ENCODE measurements at places on chromosomes 3 and 15. TPM values are rescaled to one million over a fixed set of nuclear protein-coding genes. Genes with fewer than 3 reads are reported as not detected.

GRCh38 chr3:116951610-116952009 is 242.0 kb downstream of the TUSC7 start:
- no peak for DNase-seq

DNA sequence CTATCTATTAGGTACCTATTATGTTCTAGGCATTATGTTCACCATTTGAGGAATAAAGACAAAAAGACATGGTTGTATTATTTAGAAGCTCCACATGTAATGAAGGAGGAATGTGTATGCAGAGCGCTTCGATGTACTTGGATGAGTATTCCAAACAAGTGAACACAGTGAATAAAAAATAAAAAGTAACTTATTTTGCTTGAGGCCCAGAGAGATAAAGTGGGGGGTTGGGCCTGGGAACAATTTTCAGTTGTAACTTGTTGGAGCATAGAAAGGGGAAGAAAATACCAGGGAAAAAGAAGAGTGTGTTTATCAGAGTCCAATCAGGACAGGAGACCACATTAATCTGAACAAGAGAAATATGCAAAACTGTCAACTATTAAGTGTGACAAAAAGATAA is 445.7 kb upstream of the BCHE start:
- DNase-seq = no peak

DNA sequence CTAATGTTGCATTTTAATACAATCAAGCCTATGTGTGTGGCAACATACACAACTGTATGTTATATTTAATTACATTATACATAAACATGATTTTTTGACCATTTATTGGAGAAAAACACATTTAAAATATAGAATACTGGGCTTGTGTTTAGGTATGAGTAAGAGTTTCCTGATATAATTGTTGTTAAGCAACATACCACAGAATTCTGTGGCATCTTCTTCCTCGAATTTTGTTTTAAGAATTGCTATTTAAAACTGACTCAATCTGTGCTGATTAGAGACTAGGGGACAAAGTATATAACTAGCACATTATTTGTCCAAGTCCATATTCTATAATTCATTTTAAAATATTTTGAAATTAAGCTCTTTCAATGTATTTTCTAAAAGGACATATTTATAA is 376.8 kb upstream of the THBS1 start:
- DNase-seq = no peak

GRCh38 chr3:78726545-78726944 is 1041.3 kb downstream of the ROBO1 start:
- DNase-seq = no peak

DNA sequence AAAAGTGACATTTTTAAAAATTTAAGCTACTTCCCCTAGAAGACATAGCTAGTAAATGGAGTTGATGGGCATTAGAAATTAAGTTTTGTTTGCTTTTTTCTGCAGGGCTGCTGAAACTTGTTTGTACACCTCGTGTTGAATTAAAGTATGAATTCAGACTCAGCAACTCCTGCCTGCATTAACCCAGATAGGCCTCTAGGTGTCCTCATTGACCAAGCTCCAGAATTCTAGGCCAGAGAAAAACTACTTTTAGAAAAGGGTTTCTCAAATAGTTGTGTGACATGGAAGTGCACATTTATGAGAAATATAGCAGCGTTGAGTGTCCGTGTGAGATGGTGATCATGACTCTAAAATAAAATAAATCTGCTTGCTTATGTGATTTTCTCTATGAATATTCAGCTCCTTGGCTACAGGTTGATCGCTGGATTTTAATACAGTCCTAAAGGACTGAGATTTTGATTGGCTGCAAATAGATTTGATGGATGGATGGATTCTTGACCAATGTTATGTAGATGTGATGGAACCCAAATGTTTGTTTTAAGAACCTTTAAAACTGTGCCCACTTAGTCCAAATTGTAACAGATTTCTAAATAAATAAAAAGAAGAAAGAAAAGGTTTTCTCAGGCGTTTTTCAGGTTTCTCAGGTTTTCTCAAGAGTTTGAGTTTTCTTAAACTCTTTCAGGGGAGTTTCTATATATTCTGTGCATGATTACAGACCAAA is 39.4 kb upstream of the LMOD3 start:
- DNase-seq = peak; percentile 65

DNA sequence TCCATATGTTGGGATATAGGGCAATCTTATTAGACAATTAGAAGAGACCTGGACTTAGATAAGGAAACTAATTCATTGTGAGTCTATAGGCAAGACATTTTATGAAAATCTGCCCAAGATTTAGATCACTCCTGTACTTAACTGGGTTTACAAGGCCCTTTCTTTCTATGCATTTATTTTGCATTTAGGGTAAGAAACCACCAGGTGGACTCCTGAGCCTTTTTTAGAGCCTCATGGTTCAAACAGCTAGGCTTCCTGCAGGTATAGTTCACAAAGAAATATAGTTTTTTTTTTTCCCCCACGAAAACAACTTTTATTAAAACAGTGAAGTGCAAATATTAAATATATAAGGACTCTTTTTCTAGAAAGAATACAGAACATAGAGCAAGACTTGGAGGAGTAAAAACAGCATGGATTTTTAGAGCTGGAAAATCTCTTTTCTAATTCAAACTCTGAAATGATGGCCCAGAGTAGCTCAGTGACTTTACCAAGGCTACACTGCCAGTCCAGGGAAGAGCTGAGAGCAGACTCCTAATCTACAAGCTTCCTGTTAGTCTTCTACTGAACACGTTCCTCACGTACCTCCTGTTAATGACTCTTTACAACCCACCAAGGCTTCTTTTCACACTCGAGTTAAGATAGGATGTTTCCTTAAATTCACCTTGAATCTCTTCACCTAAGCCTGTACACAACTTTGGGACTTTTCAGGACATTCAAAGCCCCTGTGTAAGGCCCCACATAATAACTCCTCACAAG is 400.9 kb upstream of the ATP11B start:
- DNase-seq = no peak

DNA sequence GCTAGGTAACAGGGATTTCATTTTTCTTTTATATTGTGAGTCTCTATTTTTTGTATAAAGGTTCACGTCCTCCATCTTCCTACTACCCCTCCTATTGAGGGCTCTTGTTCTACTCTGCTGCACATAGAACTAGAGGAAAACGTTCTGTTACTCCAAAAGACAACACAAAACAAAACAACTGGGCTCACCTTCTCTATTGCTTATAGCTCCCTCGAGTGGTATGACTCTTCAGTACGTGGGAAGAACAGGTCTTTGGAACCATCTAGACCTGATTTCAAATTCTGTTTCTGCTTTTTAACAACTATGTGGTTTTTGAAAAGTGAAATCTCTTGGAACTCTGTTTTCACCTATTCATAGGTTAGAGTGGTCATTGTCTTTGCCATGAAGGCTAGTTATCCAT is 515.3 kb downstream of the SOX2 start:
- no peak for DNase-seq

DNA sequence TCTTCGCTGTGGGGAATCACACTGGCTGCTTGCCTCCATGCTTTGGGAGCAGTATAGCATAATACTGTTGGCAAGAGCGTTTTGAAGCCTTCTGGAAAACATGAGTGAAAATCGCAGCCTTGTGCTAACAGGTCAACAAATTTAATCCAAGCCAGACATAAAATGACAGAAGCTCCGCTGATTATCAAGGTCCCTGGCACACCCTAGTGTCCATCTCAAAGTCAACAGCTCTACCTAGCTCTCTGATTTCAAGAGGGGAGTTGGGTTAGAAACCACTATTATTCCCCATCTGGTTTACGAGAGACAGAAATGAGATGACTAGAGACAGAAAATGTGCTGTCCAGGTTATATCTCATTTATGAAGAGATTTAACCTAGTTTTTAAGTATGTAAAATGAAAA is 73.6 kb upstream of the MDFIC2 start:
- DNase-seq = no peak

DNA sequence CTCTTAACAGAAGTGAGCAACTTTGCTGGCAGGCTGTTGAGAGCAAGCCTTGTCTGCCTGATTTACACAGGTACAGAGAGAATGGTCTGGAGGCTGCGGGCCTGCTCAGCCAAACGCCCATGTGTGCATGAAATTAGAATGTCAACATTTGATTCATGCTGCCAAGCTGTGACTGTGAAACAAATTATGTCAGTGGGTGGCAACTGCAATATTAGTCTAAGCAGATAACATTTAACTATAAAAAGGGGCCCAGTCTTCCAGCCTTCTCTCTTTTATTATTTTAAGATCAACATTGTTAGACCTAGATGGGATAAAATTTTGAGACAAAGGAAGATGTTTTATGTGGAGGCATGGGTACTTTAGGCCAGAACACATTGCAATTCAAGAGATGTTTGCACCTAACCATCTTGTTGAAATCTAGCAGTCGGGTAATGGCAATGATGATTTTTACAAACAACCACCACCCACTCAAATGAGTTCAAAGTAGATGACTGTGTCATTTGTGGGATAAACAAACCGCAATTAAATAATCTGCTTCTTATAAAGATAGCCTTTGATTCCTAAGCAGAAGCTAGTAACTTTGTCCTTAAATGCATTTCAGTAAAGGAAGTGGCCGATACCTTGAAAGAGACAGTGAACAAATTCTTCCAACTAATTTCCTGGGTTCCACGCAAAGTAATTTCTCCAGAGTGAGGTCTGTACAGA is 70.2 kb downstream of the FOXB1 start:
- DNase-seq = no peak

DNA sequence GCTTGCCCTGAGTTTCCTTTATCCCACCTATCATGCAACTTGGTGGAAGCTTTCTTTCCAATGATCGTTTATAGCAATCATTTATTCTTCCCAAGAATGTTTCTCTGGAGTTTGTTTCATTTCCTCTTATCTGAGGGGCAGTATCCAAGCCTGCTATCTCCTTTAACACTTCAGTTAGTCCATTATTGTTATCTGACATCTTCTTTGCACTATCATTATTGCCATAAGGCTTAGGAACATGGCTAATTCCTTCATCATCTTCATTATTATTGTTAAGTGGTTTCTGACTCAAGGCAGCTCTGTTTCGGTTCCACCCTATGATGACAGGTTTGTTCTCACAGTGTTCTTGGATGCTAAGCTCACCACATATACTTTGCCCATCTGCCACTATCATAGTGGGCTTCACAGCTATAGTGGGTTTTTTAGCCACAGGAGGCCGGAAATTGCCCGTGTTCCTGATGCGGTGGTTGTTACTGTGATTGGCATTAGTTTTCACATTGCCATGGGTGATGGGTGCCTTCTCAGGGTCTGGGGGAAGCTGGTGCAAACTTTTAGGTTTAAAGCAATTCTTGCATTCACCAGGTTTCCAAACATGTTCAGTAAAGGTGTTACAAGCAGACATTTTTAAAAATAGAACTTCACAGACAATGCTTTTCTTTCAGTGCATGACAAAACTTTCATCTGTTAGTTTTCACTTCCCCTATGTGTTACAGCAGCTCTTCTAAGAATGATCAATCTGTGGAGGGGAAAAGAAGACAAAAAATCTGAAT is 110.6 kb upstream of the TSPAN3 start:
- DNase-seq = no peak

GRCh38 chr3:192155194-192155593 is 572.1 kb downstream of the FGF12 start:
- no peak for DNase-seq

- DNase-seq = peak; percentile 92
These were observed 471.0 kb upstream of the PROK2 start for GRCh38 chr3:72255791-72256559.

DNA sequence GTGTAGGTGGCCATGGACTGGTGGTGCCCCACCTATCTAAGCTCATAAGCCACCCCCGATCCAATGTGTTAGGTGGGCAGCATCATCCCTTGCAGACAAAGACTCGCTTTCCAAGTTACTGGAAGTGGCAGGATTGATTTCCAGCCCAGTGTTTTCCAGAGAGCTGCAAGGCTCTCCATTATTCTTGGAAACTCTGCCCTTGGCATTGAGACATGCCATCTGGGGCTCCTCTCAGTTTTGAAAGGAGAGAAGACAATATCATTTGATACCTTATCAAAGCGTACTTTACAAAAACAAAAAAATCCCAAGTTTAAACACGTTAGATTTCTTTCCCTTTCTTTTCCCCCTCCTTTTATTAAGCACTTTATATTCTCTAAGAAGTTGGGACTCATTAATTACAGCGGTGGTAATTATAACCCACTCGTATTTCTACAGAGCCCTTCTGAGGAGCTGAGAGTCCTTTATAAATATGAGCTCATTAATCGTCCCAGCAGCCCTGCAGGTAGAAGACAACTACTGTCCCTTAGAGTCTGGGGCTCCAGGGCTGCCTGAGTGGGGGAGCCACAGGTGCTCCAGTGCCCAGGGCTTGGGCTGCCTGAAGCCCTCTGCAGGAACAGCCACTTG is 226.1 kb downstream of the TLE3 start:
- no peak for DNase-seq

DNA sequence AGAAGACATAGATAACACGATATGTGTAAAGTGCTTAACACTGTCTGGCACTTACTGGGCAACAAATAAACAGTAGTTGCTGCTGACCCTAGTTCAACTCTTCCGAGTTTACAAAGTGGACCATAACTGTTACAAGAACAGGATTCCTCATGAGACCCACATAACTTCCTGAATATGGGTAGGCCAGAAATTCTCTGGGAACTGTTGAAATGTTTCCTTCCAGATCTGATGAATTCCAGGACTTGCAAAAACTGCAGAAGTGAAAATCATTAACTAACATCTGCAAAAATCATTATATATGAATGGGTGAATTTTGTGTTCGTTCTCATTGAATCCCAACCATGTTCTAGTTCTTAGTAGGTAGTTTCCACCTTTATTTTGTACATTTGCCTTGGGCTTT is 181.7 kb upstream of the MME start:
- DNase-seq = no peak

- DNase-seq = no peak
These were observed 21.4 kb upstream of the GPR171 start for GRCh38 chr3:151224268-151224866.

DNA sequence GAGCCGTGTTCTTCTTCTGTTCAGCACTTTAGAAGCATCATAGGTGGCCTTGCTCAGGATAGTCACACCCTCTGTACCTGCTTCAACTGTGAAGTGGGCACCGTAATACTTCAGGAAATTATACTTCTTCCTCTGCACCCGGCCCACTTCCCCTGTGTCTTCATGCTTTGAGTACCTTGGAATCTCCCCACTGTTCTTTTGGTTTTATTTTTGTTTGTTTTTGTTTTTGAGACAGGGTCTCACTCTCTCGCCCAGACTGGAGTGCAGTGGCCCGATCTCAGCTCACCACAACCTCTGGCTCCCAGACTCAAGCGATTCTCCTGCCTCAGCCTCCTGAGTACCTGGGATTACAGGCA is 1.7 kb downstream of the P2RY14 start:
- no peak for DNase-seq

DNA sequence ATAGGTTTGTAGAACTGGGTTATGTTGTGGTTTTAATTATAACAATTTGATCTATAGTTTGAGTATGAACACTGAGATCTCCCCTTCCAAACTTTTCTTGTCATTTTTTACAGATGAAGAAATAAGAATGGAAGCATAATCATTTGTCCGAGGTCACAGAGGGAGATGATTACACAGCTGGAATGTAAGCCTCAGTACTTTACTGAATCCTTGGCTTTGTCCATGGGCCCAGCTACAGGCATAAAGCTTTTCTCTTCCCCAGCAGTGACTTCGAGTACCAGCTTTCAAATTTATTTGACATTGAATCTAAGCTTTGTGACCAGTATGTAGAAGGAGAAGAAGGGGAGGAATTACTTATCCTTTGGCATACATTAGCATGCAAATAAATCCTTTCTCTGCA is 80.9 kb upstream of the DCBLD2 start:
- no peak for DNase-seq

- no peak for DNase-seq
These were observed 367.3 kb downstream of the EPHA6 start for GRCh38 chr3:97181704-97182103.

FOXL2NB gene
- total RNA-seq = 0.20 TPM

ANKRD34C gene
- not detected for total RNA-seq

HDGFL3 gene
- 104 TPM for total RNA-seq

MCTP2 gene
- total RNA-seq = 25.7 TPM

Data from MCF 10A (cell line).